ENCODE measurements at places on chromosomes 2 and 18.
A peak's percentile ranks its signal among the peaks of the same experiment; 100 is the strongest.

- DNase-seq, result peak; percentile 81
These were observed 219.6 kb upstream of the RAB12 start for GRCh38 chr18:8389391-8390340.

DNA sequence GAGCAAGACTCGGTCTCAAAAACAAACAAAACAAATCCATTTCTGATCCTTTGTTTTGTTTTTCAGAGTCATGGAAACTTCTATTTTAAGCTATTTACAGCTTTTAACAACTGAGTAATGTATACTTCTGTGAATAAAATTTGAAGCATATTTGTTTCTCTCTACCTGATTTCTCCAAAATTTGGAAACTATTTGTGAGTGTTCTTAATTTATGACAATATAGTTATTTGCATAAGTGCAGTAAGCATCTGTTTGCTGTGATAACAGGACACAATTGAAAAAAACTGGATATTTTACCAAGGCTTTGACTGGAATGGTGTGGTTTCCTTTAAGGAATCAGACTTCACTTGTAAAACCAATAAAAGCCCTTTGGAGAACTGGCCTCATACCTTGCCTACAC, 53.3 kb upstream of the GULP1 start:
- DNase-seq, result no peak

DNA sequence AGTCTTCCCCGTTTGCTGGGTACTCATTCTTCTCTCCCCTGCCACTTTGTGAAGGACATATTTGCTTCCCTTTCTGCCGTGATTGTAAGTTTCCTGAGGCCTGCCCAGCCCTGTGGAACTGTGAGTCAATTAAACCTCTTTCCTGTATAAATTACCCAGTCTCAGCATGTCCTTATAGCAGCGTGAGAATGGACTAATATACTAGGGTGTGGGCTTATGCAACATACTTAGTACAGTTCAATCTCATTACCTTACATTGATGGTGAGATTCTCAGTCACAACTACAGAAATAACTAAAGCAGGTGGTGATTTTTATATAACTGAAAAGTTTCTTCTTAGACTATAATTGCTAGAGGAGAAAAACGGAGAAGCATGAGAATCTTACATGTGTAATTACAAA, 237.9 kb upstream of the MMADHC start:
- DNase-seq, result no peak

DNA sequence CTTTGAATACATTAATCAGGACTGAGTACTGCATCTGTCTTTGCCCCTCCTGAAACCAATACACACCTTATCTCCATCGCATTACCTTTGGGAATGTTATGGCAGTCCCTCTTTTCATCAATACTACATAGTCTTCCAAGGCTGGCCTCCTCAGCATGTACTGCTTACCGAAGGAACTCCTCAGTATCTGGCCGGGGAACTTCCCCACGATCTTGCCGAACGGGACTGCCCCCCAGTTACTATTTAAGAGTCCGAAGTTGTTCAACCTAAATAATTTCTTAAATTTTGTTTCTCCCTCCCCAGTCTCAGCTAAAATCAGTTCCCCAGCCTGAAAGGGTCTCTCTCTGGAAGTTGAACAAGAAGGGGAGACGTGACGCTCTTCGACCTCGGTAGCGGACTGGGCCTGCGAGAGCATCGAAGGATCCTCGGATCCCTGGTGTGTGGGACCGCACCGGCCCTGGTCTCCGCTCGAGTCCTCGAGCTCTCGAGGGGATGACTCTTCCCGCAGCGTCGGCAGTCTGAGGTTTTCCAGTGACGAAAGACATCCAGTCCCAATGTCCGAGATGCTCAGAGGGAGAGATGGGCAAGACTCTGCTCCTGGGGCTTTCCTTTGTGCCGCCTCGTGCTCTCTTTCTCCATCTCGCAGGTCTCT, 489 bp downstream of the TRMT61B start:
- DNase-seq, result no peak

GRCh38 chr2:18837240-18837639, 247.9 kb upstream of the NT5C1B start:
- DNase-seq, result no peak

DNA sequence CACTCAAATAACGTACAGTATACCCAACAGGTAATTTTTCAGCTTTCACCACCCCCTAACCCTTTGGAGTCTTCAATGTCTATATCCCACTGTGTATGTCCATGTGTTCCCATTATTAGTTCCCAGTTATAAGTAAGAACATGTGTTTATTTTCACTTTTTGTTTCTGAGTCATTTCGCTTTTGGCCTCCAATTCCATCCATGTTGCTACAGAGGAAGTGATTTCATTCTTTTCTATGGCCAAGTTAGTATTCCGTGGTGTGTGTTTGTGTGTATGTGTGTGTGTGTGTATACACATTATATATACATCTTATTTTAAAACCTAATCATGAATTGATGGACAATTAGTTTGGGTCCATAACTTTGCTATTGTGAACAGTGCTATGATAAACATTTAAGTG, 464.4 kb downstream of the CMPK2 start:
- DNase-seq, result no peak

- no peak for DNase-seq
These were observed 6.0 kb upstream of the BMP10 start for GRCh38 chr2:68877079-68877772.

GRCh38 chr18:56235071-56235470, 403.3 kb downstream of the TXNL1 start:
- DNase-seq, result no peak

DNA sequence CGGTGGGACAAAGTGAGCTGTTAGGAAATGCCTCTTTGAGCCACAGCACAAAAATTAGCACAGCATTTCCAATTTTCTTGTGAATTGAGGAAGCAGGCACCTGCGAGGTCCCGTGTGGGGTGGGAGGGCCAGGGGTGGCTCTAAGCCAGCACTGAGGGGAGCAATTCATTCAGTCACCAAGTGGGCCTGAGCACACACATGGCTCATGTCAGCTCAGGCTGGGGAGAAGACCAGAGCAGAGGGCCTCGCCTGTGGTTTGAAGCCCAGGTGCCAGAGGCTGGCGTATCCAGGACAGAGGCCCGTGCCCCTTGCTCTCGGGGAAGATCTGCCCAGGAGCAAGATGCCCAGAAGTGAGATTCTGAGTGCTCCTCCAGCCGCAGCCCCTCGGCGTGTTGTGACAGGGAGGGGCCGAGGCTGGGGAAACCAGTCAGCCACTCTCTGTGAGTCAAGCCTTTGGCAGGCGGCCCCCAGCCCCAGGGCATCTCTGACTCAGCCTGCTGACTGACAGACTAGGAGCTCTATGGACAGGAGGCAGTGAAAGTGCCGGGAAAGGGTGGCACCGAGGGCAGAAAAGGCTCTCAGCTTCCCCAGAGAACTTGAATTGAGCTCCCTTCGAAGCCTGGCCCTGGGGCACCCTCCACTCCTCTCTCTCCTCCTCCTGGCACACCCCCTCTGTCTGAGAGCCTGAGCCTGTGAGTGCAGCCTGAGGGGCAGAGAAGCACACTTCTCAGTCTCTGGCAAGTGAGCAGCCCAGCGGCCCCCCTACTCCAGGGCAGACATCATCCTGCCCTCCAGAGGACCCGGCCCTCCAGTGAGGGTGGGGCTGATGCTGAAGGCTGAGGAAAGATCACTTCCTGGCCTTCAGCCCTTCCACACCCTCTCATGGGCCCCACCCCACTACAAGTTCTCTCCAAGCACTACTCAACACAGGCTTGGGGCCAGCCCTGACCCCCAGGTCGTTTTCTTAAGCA, 32.3 kb downstream of the CYP26B1 start:
- peak; percentile 81 for DNase-seq

DNA sequence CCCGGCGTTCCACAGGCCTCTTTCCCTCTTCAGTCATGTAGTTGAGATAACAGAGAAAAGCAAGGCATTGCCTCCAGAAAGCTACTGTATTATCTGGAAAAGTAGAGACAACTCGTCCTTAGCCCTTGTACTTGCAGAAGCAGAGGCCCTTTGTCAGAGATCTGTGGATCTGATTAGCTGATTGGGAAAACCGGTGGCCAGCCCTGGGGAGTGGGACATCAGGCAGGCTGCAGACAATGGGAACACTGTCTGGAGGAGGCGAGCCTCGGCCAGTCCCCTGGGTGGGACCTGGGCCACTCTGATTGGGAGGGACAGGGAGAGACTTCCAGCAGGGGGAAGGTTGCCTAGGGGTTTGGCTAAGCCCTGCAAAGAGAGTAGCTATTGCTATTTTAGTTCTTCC, 1.2 kb upstream of the MC2R start:
- DNase-seq, result no peak

DNA sequence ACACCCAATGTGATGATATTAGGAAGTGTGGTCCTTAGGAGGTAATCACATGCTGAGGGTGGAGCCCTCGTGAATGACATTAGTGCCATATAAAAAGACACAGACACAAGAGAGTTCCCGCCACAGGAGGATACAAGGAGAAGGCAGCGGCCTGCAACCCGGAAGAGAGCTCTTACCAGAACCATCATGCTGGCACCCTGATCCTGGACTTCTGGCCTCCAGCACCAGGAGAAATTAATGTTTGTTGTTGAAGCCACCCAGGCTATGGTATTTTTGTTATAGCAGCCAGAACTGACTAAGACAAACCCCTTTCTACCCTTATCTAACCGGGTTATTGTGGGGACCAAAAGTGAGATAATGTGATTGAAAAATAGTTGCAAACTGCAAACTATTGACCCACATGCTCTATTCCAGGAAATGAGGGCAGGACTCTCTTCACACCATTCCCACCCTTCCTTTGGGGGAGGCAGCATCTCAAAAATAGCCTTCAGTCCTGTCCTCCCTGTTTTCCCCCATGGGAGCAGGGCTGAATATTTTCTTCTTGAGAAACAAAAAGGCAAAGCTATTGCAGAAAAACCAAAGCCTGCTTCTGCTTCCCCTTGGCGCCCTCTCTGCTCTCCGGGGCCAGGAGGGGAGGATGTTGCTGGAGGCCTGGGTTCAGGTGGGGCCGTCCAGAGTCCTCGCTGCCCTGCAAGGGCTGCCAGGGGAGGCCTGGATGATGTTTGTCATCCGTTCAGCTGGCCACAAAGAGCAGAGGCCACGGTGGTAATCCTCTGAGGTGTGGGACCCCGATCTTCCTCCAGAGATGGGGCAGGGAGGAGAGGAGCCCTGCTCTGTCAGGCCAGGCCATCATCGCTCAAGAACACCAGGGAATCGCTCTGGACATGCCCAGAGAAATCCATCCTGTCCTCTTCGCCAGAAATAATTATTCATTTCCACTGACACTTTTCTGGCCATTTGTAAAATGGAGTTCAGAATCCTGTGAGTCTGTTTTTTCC, 73.8 kb upstream of the HAAO start:
- DNase-seq, result peak; percentile 56

- DNase-seq, result no peak
These were observed 14.9 kb downstream of the RBMS1 start for GRCh38 chr2:160478660-160479059.

DNA sequence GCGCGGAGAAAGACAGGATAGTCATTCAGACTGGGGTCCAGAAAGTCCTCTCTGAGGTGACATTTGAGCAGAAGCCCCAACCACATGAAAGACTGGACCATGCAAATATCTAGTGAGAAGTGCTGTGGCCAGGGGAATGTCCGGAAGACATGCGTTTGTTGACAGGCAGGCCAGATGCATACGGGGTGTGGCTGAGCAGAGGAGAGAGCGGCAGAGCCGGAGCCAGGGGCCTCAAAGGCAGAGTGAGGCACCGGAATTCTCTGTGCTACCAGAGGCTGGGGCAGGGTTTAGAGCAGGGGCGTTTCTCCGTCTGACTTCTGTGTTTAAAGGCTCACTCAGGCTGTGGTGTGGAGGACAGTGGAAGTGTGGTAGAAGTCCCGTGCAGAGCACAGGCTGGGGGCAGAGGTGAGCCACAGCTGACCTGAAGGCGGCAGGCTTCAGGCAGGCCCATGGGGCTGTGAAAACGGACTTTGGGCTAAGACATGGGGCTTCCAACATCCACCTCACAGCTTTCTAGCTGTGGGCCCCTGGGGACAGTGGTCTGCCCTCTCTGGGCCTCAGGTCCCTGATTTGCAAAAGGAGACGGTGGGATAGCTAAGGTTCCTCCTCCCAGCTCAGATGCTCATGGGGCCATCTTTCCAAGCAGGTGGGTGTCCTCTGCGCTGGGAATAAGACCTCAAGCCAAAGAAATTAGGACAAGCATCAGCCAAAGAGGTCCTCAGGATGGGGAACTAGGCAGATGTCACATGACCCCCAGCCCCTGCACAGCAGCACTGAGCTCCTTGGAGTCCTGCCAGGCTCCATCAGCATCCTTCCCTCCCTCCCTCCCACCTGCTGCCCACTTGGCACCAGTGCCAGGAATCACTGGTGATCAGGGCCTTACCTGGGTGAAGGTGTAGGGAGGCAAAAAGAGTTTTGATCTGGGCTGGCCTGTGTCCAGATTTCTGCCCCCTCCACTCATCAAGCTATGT, 11.2 kb downstream of the RUFY4 start:
- DNase-seq, result no peak

DNA sequence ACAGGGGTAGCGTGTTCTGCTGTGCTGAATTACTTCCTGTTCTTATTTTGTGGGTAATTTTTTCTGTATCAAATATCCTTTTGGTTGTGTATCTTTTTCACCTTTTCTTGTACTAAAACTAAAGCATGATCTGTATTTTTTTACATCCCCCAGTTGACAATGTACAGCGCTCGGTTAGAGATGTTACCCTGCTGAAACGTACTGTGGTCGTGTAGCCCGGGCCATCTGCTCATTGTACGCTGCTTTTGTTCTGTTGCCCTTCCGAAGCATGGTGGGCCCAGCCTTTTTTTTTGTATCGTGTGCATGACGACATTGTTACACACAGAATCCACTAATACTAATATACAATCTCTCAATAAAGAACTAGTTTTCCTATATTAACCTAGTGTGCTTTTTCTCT, 233.1 kb downstream of the HAUS1 start:
- DNase-seq, result no peak

DNA sequence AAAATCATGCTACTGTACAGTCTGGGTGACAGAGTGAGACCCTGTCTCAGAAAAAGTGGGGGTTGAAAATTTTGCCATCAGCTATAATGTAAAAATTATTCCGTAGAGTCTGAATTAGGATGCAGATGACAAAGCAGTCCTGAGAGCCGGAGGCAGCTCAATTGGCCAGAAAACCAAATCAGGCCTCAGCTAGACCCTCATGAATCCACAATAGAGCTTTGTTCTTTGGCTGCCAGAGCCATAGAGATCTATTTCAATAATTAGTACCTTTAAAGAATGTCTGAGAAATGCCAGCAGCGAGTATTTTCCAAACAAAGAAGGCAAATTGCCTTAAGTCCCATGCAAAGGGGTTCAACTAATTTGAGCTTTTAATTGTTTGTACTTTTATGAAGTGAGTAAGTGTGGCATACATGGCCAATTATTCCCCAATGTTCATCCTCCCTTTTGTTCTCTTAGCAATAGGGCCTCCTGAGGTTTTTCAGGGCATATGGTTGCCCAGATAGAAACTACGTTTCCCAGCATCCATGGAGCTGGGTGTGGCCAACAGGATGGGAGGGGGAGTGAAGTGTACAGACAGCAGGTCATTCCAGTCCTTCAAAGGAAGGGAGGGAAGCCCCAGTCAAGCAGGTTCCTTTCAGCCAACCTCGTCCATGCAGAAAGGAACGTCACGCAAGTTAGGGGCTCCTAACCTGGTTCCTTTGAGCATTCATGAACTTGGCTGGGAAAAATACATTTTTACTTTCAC, 211.3 kb upstream of the APCDD1 start:
- DNase-seq, result no peak

GRCh38 chr2:230010501-230010900, 58.2 kb downstream of the SLC16A14 start:
- DNase-seq, result no peak

- DNase-seq, result peak; percentile 81
These were observed 32.8 kb downstream of the TTC32 start for GRCh38 chr2:19868701-19869580.

All from femur (tissue), 1 donor.